ENCODE measurements at places on chromosomes 7 and 10. TPM values are rescaled to one million over a fixed set of nuclear protein-coding genes. Genes with fewer than 3 reads are reported as not detected.
A peak's percentile ranks its signal among the peaks of the same experiment; 100 is the strongest.

GRCh38 chr7:87202208-87202607 is 17.3 kb downstream of the TMEM243 start:
- H3K36me3 ChIP-seq = peaks cover 32% of the 10 kb centered on the region
- H3K4me3 ChIP-seq = no peak overlapping the region

- no peak overlapping the region for H3K27ac ChIP-seq
- H3K4me1 ChIP-seq = no peaks in the 10 kb centered on the region
- DNase-seq = no peak
- peaks cover 9% of the 10 kb centered on the region for H3K27me3 ChIP-seq
- no peaks in the 10 kb centered on the region for H3K36me3 ChIP-seq
Observed at GRCh38 chr10:116710076-116710475, 32.3 kb downstream of the HSPA12A start.

DNA sequence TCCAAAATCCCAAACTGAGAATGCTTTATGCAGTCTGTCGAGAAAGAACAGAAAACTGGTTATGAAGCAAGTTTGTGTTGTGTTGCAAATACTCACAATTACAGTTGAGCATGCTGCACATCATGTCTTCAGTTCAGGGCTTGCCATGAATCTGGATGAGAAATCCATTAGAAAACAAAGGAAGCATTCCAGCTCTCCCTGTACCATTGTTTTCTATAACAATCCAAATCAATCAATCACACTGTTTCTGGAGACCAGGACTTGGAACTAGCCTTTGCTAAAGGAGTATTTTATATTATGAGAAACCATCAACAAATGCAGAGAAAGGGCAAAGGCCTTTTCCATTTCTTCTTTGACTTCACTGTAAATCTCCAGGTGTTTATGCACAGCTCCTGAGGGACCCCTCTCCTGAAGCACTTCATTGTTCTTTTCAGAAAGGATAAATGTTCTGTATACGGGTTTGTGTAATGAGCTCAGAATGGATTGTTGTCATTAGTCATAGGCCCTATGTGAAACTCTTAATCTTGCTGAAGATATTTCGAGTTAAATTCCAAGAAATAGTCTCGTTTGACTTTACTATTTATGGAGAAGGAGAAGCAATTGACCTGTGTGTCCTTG is 364.7 kb upstream of the POM121L12 start:
- no peaks in the 10 kb centered on the region for H3K4me1 ChIP-seq
- no peaks in the 10 kb centered on the region for H3K27me3 ChIP-seq

The GATA3 gene
- total RNA-seq = 98.1 TPM

DNA sequence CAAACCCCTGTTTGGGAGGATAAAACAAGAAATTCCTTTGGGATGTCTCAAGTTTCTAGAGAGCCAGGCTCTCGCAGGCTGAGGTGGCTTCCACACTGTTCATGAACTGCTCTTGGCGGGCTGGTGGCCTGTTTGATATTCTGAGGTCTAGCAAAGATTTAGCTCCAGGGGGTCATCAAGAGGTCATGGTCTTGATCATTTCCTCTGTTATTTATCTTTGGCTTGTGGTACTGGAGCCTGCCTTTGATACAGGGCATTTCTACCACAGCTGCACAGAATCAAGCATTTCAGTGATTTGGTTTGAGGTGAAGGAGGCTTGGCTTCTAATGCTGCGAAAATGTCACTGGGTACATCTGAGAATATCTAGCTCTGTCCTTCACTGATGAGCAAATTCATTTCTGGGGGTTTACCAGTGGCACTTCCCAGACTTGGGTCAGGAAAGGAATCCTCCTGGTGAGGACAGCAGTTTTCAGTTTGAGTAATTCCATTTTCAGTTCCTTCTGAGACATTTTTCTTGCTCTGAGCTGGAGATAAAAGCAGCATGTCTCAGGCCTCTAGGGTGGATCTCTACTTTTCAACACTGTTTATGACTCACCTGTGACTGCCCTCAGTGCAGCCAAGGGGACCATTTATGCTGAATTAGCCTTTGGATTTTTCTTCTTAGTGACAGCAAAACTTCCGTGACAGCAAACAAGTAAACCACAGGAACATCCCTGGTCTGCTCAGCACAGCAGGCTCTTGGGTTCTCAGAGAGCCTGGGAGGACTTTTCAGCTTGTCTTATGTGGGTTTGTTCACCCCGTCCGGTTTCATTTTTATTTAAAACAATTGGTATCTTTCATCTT is 312.0 kb downstream of the RNLS start:
- DNase-seq = peak; percentile 17
- no peak overlapping the region for H3K4me3 ChIP-seq
- peaks cover 27% of the 10 kb centered on the region for H3K4me1 ChIP-seq
- peak overlapping the region; percentile 35 for H3K27ac ChIP-seq
- no peaks in the 10 kb centered on the region for H3K36me3 ChIP-seq

GRCh38 chr7:115782696-115783490 is 247.7 kb downstream of the TFEC start:
- no peaks in the 10 kb centered on the region for H3K27me3 ChIP-seq
- H3K36me3 ChIP-seq = no peaks in the 10 kb centered on the region
- H3K4me1 ChIP-seq = no peaks in the 10 kb centered on the region
- no peak overlapping the region for H3K27ac ChIP-seq
- no peak for DNase-seq

DNA sequence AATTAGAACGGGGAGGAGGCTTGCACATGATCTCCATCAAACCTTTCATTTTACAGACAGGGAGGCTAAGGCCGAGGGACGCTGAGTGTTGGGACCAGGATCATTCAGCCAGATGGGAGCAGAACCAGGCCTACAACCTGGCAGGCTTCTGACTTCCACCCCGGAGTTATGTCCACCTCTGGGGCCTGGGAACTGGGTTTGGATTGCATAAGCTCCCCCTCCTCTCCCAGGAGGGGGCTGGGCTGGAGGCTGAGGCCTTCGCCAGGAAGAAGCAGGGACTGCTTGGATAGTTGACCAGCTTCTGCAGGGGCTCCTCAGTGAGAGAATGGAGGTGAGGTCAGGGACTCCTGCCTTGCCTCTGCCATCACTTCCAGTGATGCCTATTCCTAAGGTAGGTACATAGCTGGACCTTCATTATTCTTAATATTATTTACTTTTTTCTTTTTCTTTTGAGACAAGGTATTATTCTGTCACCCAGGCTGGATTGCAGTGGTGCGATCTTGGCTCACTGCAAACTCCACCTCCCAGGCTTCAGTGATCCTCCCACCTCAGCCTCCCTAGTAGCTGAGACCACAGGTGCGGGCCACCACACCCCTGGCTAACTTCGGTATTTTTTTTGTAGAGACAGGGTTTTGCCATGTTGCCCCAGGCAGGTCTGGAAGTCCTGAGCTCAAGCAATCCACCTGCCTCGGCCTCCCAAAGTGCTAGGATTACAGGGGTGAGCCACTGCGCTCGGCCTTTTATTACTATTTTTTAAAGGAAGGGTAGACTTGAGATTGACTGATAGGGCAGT is 1.3 kb downstream of the SNX10 start:
- DNase-seq = no peak
- peak overlapping the region; percentile 67 for H3K27ac ChIP-seq
- no peaks in the 10 kb centered on the region for H3K36me3 ChIP-seq
- H3K27me3 ChIP-seq = no peaks in the 10 kb centered on the region
- H3K4me1 ChIP-seq = peaks cover 33% of the 10 kb centered on the region

GRCh38 chr10:48638739-48639527 is 34.1 kb upstream of the ARHGAP22 start:
- peaks cover 17% of the 10 kb centered on the region for H3K4me1 ChIP-seq
- no peaks in the 10 kb centered on the region for H3K36me3 ChIP-seq
- no peaks in the 10 kb centered on the region for H3K27me3 ChIP-seq

GRCh38 chr7:38881947-38882684 is 26.9 kb downstream of the VPS41 start:
- no peaks in the 10 kb centered on the region for H3K27me3 ChIP-seq
- DNase-seq = no peak
- no peak overlapping the region for H3K4me3 ChIP-seq

DNA sequence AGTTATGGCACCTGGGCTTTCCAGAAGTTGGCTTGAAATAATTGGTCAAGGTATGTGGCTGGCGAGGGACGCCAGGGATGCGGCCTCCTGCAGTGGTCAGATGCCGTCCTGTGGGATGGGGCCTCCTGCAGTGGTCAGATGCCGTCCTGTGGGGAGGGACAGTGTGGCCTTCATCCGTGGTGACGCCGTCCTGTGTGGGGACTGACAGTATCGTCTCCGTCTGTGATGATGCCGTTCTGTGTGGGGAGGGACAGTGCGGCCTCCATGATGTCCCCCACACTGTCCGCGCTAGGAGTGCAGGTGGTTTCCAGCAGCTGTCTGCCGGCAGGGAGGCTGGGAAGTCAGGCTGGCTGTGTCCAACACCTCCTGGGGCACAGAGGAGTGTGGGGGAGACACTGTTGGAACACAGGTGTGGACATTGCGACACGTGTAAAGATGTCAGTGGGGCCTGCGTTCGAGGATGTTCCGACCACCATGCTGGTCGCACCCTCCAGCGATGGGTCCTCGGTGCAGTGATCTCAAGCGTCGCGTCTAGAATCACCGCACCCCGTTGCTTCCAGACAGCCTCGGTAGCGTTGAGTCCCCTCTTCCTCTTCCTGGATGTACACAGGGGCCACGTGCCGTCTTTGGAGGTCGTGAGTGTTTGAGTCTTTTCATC is 52.6 kb downstream of the INPP5A start:
- no peaks in the 10 kb centered on the region for H3K36me3 ChIP-seq
- H3K27ac ChIP-seq = no peak overlapping the region
- DNase-seq = no peak
- no peaks in the 10 kb centered on the region for H3K27me3 ChIP-seq

DNA sequence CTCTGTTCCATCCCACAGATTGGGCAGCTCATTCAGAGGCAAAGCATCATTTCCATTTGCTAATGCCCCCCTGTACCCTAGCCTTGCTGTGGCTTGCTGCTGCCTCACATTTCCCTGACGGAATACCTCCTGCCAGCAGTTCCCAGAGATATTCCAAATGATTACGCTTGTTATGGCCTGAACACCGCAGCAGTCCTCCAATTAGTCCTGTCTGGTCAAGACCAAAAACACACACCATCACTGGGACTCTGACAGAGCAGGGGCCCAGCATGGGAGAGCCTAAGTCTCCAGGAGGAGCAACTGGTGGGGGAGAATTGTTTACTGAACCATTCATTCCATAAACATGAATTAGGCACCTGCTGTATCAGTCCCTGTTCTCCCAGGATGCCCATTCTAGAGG is 6.1 kb downstream of the OGDHL start:
- H3K27me3 ChIP-seq = no peaks in the 10 kb centered on the region
- no peaks in the 10 kb centered on the region for H3K4me1 ChIP-seq
- H3K4me3 ChIP-seq = no peak overlapping the region
- H3K27ac ChIP-seq = no peak overlapping the region

DNA sequence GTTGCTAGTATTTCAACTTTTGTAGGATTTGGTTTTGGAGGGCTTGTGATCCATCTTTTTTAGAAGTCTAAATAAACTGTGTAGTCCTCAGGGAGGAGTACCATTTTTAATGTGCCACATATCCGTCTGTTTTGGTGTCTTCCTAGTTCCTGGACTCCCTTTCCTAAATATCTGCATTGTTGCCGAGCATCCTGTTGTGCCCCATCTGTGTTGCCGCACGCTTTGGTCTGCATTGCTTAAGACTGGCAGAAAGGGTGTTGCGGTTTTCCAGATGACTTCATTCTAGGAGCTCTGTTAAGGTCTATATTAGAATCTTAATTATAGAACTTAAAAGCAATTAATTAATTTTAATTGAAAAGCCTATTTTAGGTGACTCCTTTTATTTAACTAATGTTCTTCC is 49.4 kb downstream of the RBM33 start:
- no peak overlapping the region for H3K4me3 ChIP-seq
- H3K27me3 ChIP-seq = no peaks in the 10 kb centered on the region
- peaks cover 8% of the 10 kb centered on the region for H3K4me1 ChIP-seq
- no peaks in the 10 kb centered on the region for H3K36me3 ChIP-seq
- DNase-seq = no peak
- no peak overlapping the region for H3K27ac ChIP-seq

- no peak overlapping the region for H3K27ac ChIP-seq
- H3K36me3 ChIP-seq = no peaks in the 10 kb centered on the region
- H3K4me1 ChIP-seq = peaks cover 11% of the 10 kb centered on the region
- H3K27me3 ChIP-seq = no peaks in the 10 kb centered on the region
Observed at GRCh38 chr7:139036901-139037300, 1.1 kb upstream of the ZC3HAV1L start.

GRCh38 chr10:53463539-53463938 is 691.0 kb upstream of the MBL2 start:
- no peaks in the 10 kb centered on the region for H3K36me3 ChIP-seq
- H3K27ac ChIP-seq = no peak overlapping the region
- no peak for DNase-seq

The CTAGE6 gene
- 1.8 TPM for total RNA-seq

GRCh38 chr10:89255793-89256192 is 4.2 kb upstream of the LIPA start:
- H3K36me3 ChIP-seq = no peaks in the 10 kb centered on the region
- H3K4me1 ChIP-seq = peaks cover 18% of the 10 kb centered on the region
- no peak for DNase-seq
- no peaks in the 10 kb centered on the region for H3K27me3 ChIP-seq
- no peak overlapping the region for H3K27ac ChIP-seq

GRCh38 chr10:110069502-110069982 is 61.8 kb downstream of the ADD3 start:
- no peak for DNase-seq
- peaks cover 68% of the 10 kb centered on the region for H3K4me1 ChIP-seq
- peak overlapping the region; percentile 74 for H3K27ac ChIP-seq
- H3K36me3 ChIP-seq = no peaks in the 10 kb centered on the region

Data from T-cell (primary cell).